ENCODE measurements at places on chromosomes 16 and 17.

GRCh38 chr16:67862623-67863583 is 9.9 kb upstream of the EDC4 start:
- DNase-seq: peak; percentile 91

DNA sequence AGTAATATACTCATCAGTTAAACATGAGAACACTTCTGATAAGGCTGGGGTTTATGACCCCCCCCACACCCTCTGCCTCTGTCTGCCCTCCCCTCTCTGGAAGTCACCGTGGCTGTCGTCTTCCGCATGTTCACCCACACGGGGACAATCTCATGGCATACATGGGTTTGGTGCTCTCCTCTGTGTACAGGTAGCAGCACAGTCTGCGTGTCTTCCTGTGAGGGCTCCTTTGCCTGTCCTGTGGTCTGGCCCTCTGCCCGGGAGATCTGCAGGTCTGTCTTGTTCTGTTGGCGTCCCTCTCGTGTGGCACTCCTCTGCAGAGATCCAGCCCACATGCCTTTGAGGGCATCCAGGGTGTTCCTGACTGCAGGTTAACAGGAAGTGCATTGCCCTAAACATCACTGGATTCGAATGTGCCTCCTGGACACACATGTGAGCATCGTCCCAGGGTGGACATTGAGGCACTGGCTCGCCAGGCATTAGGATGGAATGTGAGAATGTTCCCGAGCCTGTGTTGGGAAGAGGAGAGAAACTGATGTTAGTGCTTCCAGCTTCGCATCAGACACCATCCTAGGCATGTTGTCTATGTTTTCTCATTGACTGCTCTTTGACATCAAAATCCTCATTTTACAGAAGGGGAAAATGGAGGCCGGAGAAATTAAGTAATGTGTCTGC is 54.5 kb downstream of the NKD1 start:
- DNase-seq: no peak

- no peak for DNase-seq
Observed at GRCh38 chr16:71847096-71847495, 1.3 kb downstream of the ATXN1L start.

- no peak for DNase-seq
Observed at GRCh38 chr16:86481607-86482006, 28.7 kb upstream of the FOXF1 start.

DNA sequence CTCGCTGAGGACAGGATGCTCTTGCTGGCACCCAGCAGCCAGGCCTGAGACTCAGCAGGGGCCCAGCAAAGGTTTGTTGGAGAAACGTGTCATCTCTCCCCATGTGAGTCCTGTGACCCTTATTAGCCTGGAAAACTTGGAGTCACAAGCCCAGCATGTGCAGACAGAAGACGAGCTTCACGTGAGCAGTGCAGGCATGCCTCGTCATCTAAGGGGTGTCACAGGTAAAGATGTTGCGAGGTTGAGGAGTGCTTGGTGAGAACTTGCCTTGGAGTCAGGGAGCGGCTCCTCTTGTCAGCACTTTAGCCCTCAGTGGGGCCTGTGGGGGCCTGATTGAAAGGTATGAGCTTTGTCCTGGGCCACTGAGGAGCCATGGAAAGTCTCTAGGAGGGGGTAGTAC is 2.1 kb upstream of the CTRL start:
- DNase-seq: no peak

DNA sequence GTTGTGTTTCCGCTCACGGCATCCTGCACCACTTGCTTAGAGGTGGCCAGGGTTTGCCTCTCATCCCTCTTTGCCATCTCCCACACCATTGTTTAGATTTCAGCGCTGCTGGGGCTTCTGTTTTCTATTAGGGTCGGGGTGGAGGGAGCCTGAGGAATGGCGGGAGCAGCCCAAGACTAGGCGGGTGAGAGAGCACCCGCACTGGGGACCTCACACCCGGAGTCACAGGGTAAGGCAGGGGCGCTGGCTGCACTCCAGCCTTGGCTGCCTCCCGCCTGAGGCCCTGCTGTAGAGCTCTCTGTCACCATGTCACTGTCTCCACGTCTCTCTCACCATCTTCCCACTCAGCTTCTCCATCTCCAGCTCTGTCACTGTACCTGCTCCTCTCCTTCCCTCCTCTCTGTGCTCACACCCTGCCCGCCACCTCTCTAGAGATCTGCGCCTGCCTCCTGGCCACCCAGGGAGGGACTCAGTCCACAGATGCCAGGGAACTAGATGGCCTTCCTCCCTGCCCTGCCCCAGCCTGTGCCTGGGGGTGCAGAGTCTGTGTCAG is 32.8 kb upstream of the ABCC3 start:
- DNase-seq: no peak

DNA sequence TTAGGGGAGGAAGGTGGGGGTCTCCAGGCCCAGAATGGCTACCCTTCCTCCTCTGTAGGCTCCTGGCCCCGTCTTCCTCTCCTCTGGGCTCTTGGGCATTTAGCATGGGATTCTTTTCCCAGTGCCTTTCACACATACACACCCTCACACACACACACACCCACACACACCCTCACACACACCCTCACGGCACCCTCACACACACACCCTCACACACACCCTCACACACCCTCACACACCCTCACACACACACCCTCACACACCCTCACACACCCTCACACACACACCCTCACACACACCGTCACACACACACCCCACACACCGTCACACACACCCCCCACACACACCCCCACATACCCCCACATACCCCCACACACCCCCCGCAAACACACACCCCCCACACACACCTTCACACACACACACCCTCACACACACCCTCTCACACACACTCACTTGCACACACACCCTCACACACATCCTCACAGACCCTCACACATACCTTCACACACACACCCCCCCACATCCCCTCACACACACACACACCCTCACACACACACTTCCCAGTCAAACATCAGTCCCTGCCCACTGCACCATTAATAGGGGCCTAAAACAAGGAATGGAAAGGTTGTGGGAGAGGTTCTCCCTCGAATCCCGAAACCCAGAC is 845 bp downstream of the SGCA start:
- no peak for DNase-seq

DNA sequence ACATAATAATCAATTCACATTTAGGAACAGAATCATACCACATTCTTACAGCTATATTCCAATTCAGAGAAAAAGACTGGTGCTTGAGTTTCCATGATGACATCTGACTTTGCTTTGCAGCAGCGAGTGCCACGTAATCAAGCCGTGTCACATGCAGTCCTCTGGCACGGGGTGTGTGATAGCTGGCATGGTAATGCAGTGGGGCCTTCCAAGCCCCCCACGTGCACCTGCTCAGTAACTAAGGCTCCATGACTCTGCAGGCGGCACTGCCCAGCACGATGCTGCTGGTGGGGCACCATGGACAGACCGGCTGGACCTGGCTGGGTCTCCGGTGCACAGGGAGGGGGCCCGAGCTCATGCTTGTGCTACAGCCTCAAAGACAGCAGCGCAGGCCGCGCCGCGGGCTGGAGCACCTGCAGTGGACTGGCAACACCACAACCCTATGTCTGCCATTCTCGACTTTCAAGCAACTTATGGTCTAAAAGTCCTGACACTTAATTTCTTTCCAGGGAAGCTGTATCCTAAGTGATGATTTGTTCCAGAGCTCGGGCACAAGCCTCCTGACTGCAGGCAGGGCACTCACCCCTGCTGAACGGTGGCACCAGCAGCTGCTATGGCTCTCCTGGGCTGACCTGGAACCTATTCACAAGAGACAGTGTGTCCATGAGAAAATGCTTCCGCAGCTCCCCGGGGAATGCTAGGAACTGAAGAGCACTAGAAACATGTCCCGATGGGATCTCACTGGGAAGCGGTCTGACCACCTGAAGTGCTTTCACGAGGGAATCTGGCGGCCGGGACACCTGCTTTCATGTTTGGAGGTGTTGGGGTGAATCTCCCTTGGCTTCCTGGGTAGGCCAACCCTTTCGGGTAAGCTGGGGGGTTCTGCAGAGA is 99.5 kb upstream of the DNAH17 start:
- DNase-seq: no peak

DNA sequence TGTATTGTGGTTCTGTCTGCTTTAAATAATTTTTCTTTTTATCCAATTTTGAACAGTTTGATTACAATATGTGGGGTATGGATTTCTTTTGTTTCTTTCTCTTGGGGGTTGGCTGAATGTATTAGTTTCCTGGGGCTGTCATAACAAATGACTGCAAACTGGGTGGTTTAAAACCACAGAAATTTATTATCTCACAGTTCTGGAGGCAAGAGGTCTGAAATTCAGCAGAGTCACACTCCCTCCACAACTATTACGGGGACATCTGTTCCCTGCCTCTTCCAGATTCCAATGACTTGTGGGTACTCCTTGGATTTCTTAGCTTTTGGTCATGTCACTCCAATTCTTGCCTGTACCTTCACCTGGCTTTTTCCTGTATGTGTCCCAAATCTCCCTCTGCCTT is 23.7 kb downstream of the COX11 start:
- peak; percentile 64 for DNase-seq

GRCh38 chr17:73496232-73496631 is 148.0 kb downstream of the SDK2 start:
- no peak for DNase-seq

GRCh38 chr17:37212179-37212578 is 163.6 kb upstream of the C17orf78 start:
- DNase-seq: peak; percentile 27

- no peak for DNase-seq
Observed at GRCh38 chr17:61106354-61106753, 293.3 kb upstream of the TBX2 start.

- DNase-seq: no peak
Observed at GRCh38 chr16:15961060-15961511, 11.7 kb downstream of the ABCC1 start.

DNA sequence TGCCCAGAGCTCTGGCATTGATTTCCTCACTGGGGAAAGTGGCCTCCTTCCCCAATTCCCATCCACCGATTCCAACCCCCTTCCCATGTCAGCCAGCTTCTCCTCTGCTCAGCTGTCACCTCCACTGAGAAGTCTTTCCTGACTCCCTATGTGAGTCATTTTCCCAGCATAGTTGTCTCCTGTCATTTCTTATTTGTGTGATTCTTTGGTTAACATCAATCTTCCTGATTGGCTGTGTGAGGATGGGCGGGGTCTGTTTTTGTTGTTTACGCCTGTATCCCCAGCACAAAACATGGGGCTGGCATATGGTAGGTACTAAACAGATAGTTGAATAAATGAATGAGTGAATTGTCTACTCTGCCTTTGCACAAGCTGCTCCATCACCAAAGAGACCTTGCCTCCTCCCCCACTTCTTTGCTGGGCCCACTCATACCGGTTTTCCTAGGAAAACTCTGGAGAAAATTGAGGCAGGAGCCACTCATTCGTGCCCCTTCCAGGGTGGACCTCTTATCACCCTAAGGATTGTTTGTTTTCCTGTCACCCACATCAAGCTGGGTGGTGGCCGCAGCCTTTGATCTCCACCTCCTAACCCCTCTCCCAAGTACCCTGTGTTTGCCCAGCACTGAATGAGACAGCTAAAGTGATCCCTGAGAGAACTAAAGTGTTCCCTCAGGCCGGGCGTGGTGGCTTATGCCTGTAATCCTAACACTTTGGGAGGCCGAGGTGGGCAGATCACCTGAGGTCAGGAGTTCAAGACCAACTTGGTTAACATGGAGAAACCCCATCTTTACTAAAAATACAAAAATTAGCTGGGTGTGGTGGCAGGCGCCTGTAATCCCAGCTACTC is 1.2 kb upstream of the GRB7 start:
- peak; percentile 50 for DNase-seq

GRCh38 chr17:57645950-57646665 is 99.0 kb downstream of the CCDC182 start:
- DNase-seq: no peak

GRCh38 chr17:72165867-72166439 is 45.1 kb downstream of the SOX9 start:
- DNase-seq: no peak

DNA sequence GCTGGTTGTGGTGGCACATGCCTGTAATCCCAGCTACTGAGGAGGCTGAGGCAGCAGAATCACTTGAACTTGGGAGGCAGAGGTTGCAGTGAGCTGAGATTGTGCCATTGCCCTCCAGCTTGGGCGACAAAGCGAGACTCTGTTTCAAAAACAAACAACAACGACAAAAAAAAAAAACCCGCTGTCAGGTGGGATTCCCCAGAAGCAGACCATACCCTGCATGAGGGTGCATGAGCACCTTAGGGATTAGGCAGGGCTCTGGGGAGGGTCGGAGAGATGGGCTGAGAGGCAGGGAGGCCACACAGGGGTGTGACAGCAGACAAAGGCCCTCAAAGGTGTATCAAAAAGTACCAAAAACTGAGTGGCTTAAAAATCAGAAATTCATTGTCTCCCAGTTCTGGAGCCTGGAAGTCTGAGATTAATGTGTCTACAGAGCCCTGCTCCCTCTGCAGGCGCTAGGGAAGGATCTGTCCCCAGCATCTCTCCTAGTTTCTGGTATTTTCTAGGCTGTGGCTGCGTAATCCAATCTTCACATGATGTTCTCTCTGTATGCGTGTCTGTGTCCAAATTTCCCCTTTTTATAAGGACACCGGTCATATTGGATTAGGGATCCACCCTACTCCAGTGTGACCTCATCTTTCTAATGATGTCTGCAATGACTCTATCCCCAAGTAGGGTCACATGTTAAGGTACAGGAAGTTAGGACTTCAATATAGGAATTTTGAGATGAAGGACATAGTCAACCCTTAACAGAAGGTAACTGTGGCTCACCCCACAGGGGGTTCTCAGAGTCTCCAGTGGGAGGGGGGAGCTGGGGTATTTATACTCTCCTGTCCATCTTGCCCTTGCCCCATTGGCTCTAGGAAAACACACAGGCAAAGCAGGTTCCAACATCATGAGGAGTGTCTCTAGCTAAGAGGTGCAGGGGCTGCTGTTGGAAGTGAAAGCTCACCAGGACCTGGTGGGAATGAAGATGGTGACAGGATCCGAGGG is 13.6 kb upstream of the TVP23A start:
- no peak for DNase-seq

DNA sequence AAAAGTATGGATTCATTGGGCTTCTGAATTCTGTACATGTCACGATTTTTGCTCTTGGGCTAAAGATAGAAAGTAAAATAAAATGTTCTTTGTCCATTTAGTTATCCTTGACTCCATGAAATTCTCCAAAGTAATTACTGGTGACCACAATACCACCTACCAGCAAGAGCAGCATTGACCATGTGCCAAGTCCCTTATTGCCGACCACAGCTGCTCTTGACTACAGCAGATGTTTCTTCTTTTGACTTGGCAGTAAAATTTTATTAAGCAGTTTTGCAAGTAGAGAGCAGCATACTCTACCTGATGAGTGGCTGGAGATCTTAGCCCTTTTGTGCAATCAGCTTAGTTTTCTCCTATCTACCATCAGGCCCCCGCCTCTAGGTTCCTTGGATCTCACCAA is 152.2 kb upstream of the TBX2 start:
- peak; percentile 50 for DNase-seq

DNA sequence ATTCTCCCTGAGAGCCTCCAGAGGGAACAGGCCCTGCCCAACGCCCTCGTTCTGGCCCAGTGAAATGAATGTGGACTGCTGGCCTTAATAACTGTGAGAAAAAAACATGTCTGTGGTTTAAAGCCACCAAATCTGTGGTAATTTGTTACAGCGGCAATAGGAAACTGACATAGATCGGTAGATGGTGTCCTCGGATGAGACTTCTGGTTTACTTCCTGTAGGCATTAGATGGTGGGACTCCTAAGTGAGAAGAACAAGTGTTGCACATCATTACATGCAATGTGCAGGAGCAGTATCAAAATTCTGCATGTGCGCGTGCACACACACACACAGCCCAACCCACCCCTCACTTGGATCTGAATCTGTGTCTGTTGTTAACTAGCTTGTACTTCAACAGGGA is 42.0 kb downstream of the CDK5R1 start:
- no peak for DNase-seq
